ENCODE measurements at places on chromosomes 6 and 20.

GRCh38 chr6:48212501-48212900, 101.5 kb upstream of the PTCHD4 start:
- DNase-seq = no peak

DNA sequence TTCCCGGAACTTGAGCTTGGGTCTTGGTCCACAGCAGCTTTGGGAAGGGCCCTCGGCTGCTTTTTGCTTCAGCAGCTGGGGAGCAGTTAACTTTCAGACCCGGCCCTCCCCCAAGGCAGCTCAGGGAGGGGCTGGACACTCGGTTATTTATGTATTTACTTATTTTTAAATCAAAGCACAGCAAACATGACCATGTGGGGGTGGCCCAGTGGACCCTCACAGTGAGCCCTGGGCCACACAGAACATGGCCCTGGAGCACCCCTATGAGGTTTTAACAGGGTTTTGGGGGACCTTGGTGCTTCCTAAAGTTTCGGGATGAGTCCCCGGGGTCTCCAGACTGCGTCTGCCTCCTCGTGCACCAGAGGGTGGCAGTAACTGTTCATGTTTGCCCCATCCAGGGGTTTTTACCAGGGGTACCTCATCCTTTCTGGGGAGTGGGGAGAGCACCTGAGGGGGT, 26.6 kb upstream of the NPBWR2 start:
- DNase-seq = no peak

DNA sequence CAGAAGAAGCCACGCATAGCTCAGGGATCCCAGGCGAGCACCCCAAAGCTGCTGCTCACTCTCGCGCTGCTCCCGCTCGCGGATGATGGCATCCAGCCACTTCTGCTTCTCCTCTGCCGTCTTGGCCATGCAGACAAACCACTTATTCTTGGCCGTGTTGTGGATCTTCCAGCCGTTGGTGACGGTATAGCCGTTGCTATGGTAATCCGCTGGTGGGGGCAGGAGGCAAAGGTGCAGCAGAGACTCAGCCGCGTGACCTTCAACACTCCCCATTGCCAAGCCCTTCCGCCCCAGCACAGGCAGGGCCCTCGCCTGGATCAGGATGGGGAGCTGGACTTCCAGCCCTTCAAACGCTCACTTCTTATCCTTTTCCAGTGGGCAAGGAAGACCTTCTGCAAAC, 136.9 kb downstream of the PREX1 start:
- no peak for DNase-seq

- no peak for DNase-seq
These were observed 120.1 kb downstream of the PLEKHG1 start for GRCh38 chr6:150719831-150720230.

DNA sequence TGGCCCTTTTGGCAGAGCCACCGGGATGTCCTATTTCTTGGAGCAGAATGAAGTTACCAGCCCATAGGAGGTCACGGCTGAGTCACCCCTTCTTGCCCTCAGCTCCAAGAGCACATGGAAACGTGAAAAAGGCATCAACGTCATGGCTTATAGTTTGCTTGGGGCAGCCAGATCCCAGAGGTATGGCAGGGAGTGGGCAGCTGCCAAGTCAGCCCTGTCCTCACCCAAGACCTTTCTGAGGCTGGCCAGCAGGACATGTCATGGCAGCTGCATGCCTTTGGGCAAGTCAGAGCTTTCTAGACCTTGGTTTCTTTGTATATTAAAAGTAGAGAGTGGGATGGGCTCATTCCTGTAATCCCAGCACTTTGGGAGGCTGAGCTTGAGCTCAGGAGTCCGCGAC, 8.2 kb upstream of the MDFI start:
- DNase-seq = no peak

- no peak for DNase-seq
These were observed 1355.0 kb upstream of the MAP3K7 start for GRCh38 chr6:91941838-91942237.

- DNase-seq = no peak
These were observed 26.7 kb downstream of the HCK start for GRCh38 chr20:32078791-32079190.

- DNase-seq = no peak
These were observed 209.3 kb upstream of the TAB2 start for GRCh38 chr6:149108038-149108748.

GRCh38 chr20:9092655-9093054, 23.8 kb downstream of the PLCB4 start:
- DNase-seq = no peak

GRCh38 chr20:14422892-14423291, 85.5 kb upstream of the FLRT3 start:
- no peak for DNase-seq

- no peak for DNase-seq
These were observed 79.6 kb downstream of the YTHDF1 start for GRCh38 chr20:63136296-63136695.

DNA sequence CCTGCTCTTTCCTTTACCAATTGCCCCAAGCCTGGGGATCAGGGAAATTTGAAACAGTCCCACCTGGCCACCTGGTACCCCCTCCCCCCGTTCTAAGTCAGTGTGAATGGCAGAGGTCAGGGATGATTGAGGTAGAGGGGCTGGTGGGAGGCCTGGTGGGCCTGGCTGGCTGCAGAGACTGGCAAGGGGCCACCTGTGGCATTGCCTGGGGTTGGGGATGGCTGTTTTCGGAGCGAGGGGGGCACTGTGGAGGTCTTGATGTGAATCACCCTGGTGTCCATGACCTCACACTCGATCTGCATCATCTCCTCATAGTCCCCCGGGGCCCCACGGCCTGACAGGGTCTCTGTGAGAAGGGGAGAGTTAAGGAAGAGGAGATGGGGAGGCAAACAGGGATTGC, 6.5 kb upstream of the TNXB start:
- no peak for DNase-seq

DNA sequence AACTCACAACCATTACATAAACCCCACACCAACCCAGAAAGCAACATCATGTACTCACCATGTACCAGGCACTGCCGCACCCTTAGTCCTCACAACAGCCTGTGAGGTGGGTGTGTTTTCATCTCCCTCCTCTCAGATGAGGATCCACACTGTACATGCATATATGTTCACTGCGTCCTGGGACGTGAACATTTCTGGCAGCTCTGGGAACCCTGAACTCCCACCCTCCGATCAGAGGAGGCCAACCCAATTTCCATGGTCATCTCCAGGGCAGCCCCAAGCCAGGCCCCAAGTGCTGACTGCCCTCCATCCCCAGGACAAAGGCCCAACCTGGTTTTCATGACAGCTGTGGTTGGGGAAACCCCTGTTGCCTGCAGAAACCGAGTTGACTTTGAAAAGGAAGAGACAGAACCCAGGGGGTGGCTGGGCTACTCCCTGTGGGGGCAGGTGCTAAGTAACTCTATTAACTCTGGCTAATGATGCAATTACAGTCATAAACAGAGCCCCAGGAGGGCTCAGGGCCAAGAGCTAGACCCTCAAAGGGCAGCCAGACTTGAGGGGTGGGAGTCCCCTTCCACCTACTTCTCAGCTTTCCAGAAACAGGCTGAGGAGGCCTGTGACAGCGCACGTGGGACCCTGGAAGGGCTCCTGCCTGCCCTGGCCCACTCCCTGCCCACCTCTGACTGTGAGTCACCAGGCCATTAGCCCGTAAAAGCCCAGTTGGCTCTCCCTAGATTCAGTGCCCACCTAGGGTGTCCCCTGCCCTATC, 2.6 kb downstream of the TFEB start:
- DNase-seq = peak; percentile 73

- no peak for DNase-seq
These were observed 23.3 kb upstream of the ENPP1 start for GRCh38 chr6:131784561-131784960.

DNA sequence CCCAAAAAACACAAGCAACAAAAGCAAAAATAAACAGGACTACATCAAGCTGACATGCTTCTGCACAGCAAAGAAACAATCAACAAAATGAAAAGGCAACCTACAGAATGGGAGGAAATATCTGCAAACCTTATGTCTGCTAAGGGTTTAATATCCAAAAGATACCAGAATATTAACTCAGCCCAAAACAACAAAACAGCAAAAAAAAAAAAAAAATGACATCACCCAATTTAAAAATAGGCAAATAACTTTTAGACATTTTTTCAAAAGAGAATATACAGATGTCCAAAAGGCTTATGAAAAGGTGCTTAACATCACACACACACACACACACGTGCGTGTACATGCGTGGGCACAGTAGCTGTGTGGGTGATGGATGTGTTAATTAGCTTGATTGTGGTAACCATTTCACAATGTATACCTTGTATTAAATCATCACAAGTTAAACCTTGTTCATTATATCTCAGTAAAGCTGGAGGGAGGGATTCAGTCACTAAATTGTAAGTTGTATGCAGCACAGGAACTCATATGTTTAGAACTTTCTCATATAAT, 52.4 kb downstream of the QKI start:
- DNase-seq = no peak

GRCh38 chr6:165805067-165805555, 142.1 kb upstream of the PDE10A start:
- no peak for DNase-seq

DNA sequence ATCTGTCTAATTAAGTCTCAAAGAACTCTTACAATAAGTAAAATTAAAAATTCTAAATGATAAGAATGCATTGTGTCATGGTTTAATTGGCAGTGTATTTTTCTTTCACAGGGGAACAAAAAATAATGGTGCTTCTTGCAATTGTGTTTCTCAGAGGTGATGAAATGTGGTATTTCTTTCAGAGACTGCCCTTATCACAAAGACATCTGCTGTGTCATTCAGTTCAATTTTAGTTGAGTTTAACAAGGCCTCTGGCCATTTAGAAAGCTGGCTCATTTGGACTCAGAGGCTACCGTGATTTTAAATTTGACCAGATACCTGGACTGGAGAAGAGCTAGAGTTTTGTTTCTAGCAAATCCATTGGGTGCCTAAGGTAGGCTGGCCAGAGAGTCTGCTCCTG, 23.6 kb upstream of the ZNF831 start:
- no peak for DNase-seq

DNA sequence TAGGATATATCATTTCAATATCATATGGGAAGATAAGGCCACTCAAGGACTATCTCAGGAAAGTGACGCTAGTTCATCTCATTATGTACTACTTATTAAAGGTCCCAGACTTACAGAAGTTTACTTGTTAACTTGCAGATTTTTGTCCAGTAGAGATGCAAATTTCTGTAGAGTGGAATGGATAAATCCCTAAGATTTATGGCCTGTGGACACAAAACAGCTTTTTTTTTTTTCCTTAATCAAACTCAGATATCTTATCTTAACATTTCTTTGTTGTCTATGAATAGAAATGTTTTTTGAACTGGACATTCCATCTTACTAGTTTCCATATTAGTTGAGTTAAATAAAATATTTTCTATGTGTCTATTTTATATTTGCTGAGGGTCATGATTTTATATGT, 110.5 kb upstream of the MAP7 start:
- DNase-seq = no peak

GRCh38 chr20:33770005-33770404, 38.2 kb downstream of the ZNF341 start:
- DNase-seq = no peak

DNA sequence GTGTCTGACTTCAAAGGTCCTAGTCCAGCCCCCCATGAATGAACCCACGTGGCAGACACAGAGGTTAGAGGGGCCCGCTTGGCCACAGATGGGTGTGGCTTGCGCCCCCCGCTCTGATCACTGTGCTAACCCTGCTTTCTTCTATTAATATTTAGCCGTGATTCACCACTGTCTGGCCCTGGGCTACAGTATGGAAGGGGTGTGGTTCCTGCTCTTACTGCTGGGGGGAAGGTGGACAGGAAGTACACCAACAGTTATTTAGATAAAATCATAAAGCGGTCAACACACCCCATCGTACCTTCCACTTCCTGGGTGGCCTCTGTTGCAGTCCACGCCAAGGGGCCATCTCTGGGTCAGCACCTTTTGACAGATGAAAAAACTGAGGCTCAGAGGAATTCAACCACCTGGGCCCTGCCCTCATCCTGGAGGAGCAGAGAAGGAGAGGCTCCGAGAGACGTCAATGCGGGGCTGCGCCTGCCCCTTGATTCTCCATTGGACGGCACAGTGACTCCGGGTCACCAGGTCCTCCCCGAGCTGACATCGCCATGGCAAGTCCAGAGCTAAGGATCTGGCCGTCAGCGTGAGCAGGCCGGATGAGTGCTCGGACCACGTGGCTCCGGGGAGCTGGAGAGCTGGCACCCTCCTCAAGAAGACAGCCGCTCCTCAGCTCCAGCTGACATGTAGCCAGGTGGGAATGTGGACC, 206.3 kb downstream of the PREX1 start:
- DNase-seq = no peak

DNA sequence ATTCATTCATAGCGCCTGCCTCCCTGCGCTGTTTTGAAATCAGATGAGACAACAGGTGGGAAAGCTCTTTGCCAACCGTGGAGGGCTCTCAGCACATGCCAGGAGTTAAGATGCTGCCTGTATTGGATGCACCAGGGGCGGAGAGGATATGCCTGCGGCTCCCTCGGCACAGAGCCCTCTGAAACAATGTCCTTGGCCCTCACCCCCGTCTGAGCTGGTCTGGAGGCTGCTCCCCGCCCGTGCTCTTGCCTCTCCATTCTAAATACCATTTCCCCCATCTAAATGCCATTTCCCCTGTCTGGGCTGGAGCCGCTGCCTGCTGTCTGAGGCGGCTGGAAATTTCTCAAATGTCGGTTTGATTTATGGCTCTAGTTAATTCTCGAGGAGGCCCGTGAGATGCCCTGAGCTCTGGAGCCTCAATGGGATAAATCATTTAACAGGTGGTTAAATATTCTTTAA, 50.8 kb upstream of the MLN start:
- no peak for DNase-seq

GRCh38 chr6:159959976-159960384, 8.9 kb upstream of the IGF2R start:
- no peak for DNase-seq

- peak; percentile 30 for DNase-seq
These were observed 18.0 kb upstream of the SIRPB2 start for GRCh38 chr20:1509237-1509636.

DNA sequence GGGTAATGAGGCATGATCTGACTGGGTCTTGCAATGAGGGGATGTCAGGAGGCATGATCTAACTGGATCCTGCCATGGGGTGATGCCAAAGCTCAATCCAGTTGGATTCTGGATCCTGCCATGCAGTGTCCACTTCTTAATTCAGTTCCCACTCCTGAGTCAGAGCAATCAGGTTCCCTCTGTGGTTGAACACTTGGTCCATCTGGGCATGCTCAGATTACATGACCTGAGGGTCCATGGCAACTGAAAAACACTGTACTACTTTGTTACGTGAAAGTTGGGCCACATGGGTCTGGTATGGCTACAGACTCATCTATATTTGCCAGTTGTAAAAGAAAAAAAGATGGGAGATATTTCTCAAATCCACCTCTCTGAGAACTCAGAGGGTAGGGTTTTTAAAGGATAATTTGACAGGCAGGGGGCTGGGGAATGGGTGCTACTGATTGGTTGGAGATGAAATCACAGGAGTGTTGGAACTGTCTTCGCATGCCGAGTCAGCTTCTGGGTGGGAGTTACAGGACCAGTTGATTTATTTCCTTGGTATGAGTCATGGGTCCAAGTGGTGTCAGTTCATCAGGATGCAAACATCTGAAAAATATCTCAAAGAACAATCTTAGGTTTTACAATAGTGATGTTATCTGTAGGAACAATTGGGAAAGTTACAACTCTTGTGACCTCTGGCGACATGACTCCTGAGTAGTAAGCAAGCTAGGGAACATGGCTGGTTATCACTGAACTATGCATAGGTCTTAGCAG, 21.6 kb downstream of the C6orf163 start:
- DNase-seq = no peak

GRCh38 chr6:166638573-166638964, 11.5 kb upstream of the RPS6KA2 start:
- no peak for DNase-seq
